Urinary bladder (tissue), 4 donors: ENCODE measurements at places on chromosomes 11 and 22. TPM values are rescaled to one million over a fixed set of nuclear protein-coding genes. Genes with fewer than 3 reads are reported as not detected.

DNA sequence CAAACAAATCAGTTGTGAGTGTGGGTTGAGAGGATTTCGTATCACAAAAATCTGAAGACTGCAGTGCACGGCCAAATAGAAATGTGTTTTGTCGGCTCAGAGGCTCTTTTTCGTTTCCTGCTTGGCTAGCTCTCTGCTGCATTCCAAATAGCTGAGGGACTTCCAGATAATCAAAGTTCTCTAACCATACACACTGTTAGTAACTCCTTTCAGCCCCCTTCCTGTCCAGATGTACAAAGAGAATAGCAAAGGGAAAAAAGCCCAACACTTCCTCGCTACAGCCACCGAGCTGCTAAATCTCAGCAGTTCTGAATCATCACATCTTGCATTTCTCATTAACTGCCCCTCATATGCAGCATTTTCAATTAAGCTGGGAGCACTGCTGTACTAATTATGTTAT is 203.1 kb downstream of the TENM4 start:
- DNase-seq, result peak; percentile 29

- no peak for DNase-seq
Observed at GRCh38 chr11:125382822-125383221, 113.2 kb downstream of the FEZ1 start.

DNA sequence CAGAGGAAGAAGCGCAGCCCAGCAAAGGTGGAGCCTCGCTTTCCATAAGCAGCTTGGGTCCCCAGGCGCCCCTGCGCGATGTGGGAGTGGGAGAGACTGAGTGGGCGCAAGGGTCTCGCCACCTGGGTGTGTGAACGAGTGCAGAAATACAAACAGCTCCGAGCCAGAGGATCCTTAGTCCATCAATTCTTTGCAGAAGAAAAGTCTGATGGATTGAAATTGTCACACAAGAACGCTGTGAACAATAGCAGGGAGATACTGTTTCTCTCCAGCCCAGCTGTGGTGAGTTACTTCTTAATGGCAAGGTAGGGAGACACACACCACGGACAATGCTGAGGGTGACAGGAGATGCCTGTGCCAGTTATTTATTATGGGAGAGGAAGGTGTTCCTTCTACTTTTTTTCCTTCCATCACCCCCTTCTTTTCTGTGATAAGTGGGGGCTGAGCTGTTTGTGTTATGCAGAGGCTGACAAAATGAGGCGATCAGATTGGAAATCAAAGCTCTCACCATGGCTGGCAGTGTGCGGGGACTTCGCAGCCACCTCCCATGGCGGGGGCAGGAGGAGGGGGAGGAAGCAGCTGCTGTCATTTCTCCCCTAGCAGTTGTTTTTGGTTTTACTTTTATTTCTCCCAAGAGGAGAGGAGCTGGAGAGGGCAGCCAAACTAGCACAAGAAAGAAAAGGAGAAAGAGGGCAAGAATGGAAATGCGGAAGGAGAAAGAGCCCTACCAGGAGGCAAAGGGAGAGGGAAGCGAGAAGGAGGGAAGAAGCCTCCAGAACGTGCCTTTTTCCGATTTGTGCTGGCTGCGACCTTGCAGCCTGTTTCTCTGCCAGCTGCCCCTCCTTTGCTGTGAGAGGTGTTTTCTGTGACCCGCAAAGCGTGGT is 755.8 kb downstream of the NTM start:
- DNase-seq, result no peak

DNA sequence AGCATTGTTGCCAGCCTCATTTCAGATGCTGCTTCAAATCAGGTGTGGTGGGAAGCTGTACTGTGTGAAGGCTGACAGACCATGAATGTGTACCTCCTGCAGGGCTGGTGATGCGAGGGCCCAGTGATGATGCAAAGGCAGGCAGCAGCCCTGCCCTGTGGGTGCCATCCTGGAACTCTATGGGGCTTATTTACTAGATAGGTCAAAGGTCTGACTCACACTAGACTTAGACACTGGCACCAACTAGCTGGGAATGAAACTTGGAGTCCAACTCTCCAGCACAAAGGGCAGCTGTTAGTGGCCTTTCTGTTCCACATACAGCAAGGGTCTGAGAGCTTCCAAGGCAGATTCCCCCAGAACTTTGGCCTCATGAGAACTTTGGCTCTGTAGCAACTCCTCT is 138.4 kb downstream of the TTC17 start:
- DNase-seq, result no peak

DNA sequence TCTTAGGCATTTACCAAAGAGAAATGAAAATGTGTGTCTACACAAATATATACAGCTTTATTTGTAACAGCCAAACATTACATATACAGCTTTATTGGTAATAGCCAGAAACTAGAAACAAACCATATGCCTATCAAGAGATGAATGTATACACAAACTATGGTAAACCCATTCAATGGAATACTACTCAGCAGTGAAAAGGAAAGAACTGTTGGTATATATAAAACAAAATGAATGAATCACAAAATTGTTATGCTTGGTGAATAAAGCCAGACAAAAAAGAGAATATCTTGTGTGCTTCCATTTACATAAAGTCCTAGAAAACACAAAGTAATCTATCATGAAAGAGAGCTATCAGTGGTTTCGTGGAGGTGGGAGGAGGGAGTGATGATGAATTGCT is 142.9 kb downstream of the EFCAB6 start:
- DNase-seq, result no peak

DNA sequence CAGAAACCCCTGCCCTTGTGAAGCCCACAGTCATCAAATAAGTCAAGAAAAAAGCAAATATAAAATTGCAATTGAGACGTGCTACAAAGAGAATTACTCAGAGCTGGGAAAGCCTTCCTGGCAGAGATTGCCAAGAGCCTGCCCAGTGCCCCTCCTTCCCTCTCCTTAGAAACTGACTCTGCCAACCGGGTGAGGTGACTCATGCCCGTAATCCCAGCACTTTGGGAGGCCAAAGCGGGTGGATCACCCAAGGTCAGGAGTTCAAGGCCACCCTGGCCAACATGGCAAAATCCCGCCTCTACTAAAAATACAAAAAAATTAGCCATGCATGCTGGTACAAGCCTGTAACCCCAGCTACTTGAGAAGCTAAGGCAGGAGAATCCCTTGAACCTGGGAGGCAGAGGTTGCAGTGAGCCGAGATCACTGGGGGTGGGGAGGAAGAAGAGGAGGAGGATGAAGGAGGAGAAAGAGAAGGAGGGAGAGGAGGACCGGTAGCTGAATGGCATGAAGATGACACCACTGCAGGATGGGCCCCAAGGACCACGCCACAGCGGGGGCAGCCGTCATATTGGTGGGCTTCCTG is 76.1 kb upstream of the RTL6 start:
- DNase-seq, result no peak

DNA sequence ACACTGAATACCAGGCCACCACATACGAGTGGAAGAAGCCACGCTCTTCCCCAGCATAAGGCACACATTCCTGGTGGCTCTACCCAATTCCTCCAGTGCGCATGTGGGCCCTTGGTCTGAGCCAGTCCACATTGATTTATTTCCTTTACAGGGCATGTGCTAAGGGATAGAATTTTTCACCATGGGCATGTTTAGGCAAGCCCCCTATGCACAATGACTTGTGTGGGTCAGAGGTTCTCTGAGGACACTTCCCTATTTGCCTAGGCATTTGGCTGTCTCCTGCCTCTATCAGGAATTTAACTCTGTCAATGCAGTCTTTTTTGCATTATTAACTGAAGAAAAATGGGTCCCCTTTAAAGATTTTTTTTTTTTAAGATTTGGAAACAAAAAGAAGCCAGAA is 718.1 kb downstream of the NTM start:
- DNase-seq, result no peak

- DNase-seq, result no peak
Observed at GRCh38 chr11:60966890-60967289, 4.6 kb upstream of the CD6 start.

DNA sequence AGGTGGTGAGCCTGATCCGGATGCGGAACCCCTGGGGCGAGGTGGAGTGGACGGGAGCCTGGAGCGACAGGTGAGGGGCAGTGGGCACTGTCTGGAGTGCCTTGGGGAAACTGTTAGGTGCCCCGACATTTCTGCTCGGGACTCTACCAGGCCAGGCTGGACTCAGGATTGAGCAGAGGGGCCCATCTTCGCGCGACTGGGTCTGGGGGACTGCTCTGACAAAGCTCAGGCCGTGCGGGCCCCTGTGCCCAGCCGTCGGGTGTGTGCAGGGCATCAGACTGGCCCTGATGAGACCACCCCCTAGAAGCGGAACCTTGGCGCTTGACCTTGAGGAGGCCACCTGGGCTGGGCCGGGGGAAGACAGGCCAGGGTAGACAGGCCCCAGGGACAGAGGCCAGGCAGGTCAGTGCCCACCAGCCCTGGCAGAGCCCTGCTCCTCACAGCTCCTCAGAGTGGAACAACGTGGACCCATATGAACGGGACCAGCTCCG is 6.3 kb downstream of the CAPN1 start:
- DNase-seq, result no peak

- DNase-seq, result no peak
Observed at GRCh38 chr22:43467216-43467940, 55.6 kb downstream of the MPPED1 start.

- DNase-seq, result no peak
Observed at GRCh38 chr11:88575916-88576315, 238.4 kb upstream of the CTSC start.

DNA sequence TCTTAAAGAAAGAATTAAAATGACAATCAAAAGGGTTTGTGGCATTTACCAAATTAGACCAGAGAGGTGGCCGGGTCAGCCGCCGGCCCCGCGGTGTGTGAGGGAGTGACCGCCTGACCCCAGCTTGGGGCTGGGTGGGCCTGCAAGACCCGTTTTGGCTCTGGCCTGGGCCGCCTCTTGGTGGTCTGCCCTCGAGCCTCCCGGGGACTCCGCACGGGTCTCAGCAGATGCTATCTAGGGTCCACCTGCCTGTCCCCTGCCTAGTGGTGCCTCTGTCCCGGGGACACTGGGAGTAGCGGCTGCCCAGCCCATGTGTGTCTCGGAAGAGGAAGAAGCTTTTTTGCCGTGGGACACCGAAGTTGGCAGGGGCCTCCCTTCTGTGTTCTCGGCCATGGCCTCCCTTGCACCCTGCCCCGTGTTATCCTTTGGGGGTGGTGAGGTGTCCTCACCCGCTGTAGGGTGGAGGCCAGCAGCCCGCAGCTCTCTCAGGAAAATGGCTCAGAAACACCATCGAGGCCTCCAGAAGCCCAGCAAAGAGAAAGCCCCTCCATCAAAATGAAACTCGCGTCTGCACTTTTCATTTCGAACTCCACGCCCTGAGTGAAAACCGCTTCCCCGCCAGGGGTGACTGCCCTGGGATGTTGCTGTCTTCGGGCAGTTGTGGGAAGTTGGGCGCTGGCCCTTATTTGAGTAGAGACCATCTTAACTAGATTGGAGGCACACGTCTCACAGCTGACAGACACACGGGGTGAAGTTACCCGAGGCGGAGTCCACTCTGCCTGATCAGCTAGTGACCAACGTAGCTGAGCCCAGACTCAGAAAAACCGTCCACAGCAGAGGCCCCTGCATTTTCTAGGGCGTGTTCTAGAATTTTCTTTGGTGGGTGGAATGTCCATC is 8.0 kb downstream of the CCND1 start:
- no peak for DNase-seq

GRCh38 chr22:27616033-27616432 is 185.5 kb downstream of the MN1 start:
- no peak for DNase-seq

GRCh38 chr11:114607753-114608459 is 12.3 kb upstream of the NXPE4 start:
- DNase-seq, result no peak

DNA sequence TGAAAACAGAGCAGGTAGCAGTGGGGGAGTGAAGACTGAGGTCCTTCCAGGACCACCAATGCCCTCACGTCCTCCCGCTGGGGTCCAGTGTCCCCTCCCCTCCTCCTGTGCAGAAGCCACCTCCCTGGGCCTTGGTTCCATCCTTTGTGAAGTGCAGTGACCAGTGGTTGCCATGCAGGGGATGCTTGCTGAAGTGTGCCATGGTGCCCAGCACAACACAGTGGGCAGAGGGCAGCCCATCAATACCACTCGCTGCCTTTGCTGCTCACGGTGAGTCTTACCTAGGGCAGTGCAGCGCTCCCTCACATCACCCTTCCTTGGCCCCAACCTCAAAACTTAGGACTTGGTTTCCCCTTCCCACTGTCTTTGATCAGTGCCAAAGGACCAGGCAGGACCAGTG is 12.9 kb downstream of the MYEOV start:
- no peak for DNase-seq

DNA sequence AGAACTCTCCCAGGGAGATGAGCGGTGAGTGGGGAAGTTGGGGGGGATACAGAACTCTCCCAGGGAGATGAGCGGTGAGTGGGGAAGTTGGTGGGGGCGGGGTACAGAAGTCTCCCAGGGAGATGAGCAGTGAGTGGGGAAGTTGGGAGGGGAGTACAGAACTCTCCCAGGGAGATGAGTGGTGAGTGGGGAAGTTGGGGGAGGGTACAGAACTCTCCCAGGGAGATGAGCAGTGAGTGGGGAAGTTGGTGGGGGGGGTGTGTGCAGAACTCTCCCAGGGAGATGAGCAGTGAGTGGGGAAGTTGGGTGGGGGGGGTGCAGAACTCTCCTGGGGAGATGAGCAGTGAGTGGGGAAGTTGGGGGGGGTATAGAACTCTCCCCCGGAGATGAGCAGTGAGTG is 186.5 kb downstream of the SHANK2 start:
- DNase-seq, result no peak

DNA sequence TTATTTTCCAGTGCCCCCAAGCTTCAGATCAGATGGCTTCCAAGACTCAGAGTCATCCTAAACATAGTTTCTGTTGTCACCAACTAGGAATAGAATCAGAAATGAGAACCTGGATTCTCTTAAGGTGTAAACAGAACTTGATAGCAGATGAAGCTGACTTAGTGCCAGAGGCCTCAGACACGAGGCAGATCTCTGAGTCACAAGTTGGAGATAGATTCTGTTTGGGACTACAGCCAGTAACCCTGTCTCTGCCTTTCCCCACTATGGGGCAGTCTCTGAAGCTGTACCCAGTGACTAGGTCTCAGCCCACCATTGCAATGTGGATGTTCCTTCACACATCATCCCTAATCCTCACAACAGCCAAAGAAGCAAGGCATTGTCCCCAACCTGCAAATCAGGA is 25.4 kb downstream of the NEU3 start:
- DNase-seq, result no peak

GRCh38 chr22:46561435-46561905 is 24.1 kb upstream of the CELSR1 start:
- no peak for DNase-seq

- no peak for DNase-seq
Observed at GRCh38 chr11:76624500-76625379, 45.8 kb downstream of the LRRC32 start.

Gene NEFH
- 0.90 TPM for total RNA-seq

Gene PTGDR2
- 0.37 TPM for total RNA-seq

Gene LIF
- total RNA-seq, result 4.8 TPM

Gene GNB1L
- total RNA-seq, result 3.4 TPM

Gene OR2AG2
- total RNA-seq, result 0.26 TPM

Gene TTC9C
- total RNA-seq, result 35.6 TPM

Gene FDXACB1
- total RNA-seq, result 4.2 TPM

Gene MACROD1
- 9.8 TPM for total RNA-seq

Gene EFCAB6
- 3.2 TPM for total RNA-seq

Gene TECTA
- 0.85 TPM for total RNA-seq

Gene MCHR1
- total RNA-seq, result 0.26 TPM

Gene OR4D5
- total RNA-seq, result not detected

Gene SESN3
- 165 TPM for total RNA-seq

Gene ARCN1
- total RNA-seq, result 141 TPM

Gene POTEH
- total RNA-seq, result not detected
